Type B pancreatic cell (in vitro differentiated cells): ENCODE measurements at places on chromosomes 2 and 18. TPM values are rescaled to one million over a fixed set of nuclear protein-coding genes. Genes with fewer than 3 reads are reported as not detected.

Gene ZSWIM2
- not detected in 2 replicates for total RNA-seq

Gene C2orf92
- total RNA-seq, result 9.0 and 11.5 TPM in 2 replicates

GRCh38 chr18:5628512-5629255 lies 84.9 kb upstream of the EPB41L3 start:
- DNase-seq, result peak; percentile 74

- DNase-seq, result no peak
Measured at GRCh38 chr2:61882850-61883249, 5.6 kb downstream of the CCT4 start.

- no peak for DNase-seq
Measured at GRCh38 chr2:56128235-56128634, 55.6 kb upstream of the CCDC85A start.

DNA sequence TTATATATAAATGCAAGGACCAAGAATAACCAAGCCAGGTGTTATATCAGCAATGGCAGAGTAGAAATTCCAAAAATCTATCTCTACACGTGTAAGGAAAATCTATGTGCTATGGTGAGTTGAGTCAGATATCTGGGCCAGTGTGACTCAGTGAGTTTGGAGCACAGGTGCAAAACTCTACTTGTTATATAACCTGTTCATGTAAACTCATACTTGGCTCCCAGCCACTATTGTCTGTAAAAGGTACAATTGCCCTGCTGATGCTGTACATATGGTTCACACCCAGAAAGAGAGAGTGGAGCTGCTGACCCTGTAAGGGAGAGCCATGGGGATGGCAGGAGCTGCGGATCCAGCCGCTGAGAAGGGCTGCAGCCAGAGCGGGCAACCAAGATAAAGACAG lies 112.0 kb downstream of the TRABD2A start:
- no peak for DNase-seq
